ENCODE measurements at places on chromosomes 11 and 22.

GRCh38 chr22:27775758-27776649 lies 25.6 kb downstream of the MN1 start:
- DNase-seq = no peak

DNA sequence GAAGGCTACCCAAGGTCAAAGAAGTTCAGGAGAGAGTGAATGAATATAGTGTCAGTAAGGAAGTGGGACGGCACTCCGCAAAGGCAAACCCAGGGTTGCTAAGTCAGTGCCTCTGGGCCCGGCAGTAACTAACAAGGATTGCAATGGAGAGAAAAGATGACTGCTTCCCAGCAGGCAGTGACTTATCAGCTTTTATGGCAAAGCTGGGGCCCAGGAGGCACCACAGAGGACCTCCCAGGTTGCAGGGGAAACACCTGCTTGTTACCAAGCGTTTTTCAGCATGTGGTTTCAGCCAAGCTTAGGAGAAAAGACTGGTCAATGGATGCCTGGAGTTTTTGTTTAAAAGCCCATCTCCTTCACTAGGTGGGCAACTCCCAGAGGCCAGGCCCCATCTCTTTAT lies 11.3 kb downstream of the CACNG2 start:
- DNase-seq = no peak

DNA sequence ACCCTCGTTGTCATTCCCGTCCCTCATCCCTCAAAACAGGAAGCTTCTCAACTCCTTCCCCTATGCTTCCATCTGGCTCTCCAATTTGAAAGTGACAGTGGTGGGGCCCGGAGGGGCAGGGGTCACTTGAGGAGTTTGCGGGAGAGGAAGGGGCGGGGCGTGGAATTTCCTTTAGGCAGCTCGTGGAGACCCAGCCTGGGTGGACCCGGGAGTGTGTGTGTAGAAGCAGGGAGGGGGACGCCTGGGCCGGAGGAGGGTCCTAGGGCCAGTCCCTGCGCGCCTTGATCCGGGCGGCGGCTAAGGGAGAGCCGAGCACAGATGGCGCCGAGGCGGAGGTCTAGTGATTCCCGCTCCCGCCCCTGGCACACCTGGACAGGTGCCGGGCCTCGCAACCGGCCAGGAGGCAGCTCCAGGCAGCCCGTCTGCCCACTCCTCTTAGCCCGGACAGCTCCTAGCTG lies 7.8 kb upstream of the PAX6 start:
- DNase-seq = no peak

GRCh38 chr22:18109410-18110193 lies 1.0 kb upstream of the TUBA8 start:
- no peak for DNase-seq

GRCh38 chr22:16953206-16954059 lies 54.6 kb downstream of the GAB4 start:
- DNase-seq = no peak

- peak; percentile 23 for DNase-seq
Measured at GRCh38 chr11:78189174-78189724, 530 bp downstream of the USP35 start.

GRCh38 chr22:49044776-49045175 lies 782.9 kb downstream of the BRD1 start:
- peak; percentile 25 for DNase-seq

DNA sequence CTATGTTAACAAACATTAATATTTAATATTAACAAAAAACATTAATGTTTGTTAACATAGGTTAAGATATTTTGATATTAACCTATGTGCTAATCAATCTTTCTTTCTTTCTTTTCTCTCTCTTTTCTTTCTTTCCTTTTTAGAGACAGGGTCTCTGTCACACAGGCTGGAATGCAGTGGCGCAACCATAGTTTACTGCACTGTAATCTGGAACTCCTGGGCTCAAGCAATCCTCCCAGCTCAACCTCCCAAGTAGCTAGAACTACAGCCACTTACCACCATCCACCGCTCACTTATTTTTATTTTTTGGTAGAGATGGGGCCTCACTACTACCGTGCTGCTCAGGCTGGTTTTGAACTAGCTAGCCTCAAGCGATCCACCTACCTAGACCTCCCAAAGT lies 13.2 kb downstream of the SIK3 start:
- no peak for DNase-seq

DNA sequence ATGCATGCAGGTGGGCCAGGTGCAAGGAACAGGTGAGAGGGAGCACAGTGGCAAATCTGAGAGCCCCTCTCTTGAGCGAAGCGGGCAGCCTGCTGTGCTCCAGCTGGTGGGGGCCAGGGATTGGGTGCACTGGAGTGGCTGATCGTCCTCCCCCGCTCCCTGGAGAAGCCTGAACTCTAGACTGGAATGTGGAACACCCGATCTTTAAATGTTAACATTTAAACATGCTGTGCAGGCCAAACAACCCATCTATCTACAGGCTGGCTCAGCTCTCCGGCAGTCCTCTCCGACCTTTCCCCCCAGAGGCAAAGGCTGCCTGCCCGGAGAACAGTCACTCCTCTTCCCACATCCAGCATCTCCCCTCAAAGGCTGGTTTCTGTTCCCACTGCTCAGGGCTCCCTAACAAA lies 5.1 kb downstream of the MRGPRF start:
- no peak for DNase-seq

- DNase-seq = no peak
Measured at GRCh38 chr11:78925387-78925786, 350.7 kb upstream of the NARS2 start.
